ENCODE measurements at places on chromosomes 7 and 10.

GRCh38 chr7:28406192-28406591 is 6.1 kb upstream of the CREB5 start:
- no peak for DNase-seq

GRCh38 chr10:16905320-16905719 is 88.1 kb upstream of the RSU1 start:
- no peak for DNase-seq

DNA sequence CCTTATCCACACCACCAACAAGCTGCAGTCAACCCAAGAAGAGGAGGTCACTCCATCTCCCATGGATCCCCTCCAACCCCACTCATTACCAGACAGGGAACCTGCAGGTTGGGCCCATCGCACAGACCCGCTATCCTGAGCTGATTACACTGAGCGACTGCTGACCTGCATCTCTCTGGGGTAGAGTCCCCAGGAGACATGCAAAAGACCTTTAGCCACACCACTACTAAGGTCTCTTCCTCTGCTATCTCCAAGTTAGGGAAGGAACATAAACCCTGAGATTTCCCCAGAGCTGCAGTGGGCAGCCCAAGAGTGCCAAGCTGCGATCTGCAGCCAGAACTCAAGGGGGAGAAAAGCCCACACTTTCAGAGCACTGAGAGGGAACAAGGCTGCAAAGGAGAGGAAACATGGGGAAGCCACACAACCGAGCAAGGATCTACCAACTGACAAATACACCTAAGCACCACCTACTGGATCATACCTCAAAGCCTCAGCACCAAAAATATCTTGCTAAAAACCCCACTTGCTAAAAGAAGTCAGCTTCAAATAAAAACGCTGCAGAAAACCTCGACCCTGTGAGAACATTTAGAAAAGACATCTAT is 298.2 kb downstream of the SORCS1 start:
- DNase-seq: no peak

DNA sequence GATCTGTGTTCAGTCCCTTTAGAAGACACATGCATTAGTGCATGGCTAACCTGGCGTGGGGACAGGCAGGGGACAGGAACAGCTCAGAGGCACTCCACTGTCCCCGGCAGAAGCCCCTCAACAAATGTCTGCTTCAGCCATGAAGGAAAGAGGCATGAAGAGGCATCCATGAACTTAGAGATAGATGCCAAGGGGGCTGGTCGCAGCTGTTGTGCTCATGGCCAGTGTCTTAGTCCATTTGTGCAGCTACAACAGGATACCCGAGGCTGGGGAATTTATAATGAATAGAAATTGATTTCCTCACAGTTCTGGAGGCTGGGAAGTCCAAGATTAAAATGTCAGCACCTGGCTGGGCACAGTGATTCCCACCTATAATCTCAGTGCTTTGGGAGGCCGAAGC is 14.5 kb upstream of the GNA12 start:
- no peak for DNase-seq

DNA sequence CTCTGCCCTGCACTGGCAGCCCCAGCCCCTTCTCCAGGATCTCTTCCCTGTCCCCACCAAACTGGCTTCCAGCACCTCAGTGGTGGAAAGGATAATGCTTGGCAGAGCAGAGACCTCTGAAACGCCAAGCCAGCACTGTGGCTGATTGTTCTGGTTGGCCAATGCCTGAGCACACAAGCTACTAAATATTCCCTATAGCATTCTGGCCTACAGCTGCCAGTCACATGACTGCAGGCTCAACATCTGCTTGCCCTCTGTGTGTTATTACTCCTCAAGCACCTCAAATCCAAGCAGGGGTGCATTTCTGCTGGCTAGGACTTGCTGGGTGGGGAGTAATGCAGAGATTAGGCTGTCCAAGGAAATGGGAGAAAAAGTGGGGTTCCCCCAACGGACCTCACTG is 6.1 kb downstream of the TBATA start:
- peak; percentile 9 for DNase-seq

DNA sequence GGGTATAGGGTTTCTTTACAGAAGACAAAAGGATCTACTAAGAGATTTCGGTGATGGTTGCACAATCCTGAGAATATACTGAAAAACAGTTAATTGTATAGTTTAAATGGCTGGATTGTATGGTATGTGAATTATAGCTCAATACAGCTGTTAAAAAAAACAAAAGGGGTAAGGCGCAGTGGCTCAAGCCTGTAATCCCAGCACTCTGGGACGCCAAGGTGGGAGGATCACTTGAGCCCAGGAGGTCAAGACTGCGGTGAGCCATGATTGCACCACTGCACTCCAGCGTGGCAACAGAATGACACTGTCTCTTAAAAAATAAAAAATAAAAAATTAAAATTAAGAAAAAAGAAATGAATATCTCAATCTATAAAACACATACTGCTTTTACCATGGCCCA is 18.5 kb downstream of the ESYT2 start:
- no peak for DNase-seq

GRCh38 chr7:92504563-92504962 is 23.8 kb downstream of the PEX1 start:
- no peak for DNase-seq

DNA sequence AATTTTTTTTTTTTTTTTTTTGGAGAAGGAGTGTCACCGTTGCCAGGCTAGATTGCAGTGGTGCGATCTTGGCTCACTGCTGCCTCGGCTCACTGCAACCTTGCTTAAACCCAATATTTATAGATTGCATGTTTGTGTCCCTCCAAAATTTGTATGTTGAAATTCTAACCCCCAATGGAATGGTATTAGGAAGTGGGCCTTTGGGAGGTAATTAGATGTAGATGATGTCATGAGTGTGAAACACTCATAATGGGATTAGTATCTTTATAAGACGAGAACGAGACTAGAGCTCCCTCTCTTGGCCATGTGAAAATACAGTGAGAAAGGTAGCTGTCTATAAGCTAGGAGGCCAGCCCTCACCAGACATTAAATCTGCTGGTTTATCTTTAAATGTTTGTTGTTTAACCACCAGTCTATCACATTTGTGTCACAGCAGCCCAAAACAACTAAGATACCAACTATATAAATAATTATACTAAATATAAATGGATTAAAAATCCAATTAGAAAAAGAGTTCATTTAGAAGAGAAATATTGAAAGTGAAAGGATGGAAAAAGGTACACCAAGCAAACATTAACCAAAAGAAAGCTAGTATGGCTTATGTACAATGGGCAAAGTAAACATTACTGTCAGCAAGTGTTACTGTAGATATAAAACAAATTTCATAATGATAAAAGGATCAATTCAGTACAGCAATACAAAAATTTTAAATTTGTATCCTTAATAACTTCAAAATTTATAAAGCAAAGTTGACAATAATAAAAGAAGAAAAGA is 9.3 kb downstream of the TCAF1 start:
- no peak for DNase-seq

GRCh38 chr7:29416938-29417305 is 146.7 kb upstream of the PRR15 start:
- no peak for DNase-seq

DNA sequence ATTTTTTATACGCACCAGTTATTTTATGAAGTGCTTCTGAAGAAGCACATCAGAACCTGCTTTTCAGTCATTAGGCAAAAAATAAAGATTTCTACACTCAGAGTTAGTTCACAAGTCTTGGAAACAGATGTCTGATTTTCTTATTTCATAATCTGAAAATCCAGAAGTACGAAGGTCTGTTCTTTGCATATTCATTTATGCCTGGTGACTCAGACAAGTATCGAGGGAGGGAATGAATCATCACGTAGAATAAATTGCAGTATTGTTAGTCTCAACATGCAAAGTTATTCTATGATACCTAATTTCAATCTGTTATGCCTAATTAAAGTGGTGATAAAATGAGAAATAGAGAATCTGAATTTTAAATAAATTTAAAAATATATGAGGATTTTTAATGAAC is 113.6 kb upstream of the SEM1 start:
- no peak for DNase-seq

DNA sequence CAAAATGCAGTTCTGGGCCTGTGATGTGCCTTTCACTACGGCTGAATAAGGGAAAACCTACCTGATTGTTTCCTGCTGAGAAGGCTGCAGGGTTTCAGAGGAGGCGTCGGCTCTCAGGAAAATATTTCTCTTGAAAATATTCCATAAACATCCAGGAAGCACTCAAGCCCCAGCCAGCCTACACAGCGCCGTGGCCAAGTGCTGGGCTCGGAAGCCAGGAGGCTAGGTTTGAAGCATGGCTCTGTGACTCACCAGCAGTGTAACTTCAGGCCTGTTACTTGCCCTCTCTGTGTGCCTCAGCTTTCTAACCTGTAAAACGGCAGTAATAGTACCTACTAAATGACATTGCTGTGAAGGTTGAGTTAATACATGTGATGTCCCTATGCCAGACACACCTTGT is 399.1 kb downstream of the GATA3 start:
- no peak for DNase-seq

DNA sequence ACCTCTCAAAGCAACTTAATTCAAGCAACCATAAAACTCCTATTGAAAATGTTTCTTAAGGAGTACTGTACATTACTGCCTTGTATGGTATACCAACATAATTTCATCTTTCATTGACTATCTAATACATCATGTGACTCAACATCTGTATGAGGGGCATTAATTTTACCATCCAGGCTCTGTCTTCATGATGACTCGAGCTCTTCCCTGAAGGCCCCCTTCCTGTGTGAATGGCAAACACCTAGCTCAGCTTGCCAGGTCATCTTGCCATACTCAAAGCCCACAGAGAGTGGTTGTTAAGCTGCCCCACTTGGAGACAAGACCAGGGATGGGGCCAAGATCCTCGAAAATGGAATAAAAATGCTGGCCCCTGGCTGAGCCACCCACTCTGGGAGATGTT is 82.4 kb downstream of the SGMS1 start:
- no peak for DNase-seq

DNA sequence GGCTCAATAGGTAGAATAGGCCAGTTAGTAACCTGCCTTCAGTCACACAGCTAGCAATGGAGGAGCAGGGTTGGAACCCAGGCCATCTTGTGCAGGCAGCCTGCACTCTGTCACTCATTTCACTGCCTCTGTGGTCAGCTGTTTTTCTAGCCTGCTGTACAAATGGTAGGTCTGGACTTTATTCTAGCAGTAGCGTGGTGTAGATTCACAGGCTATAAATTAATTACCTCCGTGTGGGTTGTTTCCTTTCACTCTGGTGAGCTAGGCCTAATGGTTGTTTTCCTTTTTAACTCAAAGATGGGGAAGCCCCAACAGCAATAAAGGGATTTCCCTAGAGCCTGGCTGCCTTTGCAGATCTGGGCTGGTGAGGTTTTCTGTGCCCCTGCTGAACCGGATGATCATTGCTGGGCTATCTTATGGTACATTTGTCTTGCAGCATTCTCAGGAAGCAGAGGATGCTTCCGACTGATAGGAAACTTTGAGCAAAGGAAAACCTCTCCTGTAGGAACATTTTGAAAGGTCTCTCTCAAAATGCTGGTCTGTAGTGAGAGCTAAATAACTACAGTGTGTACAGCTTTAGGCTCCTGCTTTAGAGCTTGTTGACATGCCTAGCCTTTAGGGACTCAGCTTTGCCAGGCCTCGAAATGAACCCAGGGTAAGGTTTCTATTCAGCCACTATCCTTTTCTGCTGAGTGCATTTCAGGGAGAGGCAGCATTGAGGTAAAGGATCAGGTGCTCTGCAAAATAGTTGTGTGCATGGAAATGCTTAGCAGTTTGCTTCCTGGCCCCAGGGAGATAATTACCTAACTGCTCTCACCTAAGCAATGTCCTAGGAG is 157.4 kb downstream of the ST7 start:
- no peak for DNase-seq

- no peak for DNase-seq
These were observed 47.3 kb downstream of the CDCA7L start for GRCh38 chr7:21898265-21898930.

DNA sequence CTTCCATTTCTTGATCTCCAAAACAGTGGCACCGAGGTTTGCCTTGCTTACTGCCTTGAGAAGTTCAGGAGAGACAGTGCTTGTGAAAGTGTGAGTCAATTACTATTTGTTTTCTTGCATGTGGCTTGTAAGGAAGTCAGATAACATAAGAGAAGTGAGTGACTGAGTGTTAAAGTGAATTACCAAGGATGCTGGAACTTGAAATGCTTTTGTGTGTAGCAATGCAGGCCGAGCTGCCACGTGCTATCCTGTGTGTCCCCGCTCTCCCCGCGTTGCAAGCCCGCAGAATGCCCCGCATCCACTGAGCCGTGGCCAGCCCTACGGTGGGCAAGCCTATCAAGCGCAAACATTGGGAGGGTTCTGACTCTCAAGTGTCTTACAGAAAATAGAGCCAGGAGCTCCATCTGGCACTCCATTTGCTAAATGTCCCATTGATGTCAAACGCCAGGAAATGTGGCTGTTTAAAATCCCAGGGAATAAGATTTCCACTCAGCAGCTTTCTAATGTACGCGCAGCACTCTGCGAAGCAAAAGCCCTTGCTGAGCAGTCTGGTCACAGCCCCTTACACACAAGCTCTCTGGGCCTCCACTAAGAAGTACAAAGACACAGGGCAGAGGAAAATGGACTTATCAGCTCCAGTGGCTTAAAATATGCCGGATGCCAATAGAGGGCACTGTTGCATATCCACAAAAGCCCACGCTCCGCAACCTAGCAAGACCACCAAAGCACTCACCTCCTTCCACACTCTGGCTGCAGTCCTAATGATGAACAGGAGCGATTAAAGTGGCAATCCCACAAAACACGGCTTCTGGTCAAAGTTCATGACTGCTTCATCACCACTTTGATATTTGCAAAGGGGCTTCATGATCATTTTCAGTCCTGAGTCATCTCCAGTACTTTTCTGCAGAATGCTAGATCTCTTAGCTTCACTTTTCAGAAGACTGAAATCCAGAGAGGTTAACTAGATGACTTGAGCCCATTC is 158.0 kb upstream of the ITGB1 start:
- DNase-seq: no peak

DNA sequence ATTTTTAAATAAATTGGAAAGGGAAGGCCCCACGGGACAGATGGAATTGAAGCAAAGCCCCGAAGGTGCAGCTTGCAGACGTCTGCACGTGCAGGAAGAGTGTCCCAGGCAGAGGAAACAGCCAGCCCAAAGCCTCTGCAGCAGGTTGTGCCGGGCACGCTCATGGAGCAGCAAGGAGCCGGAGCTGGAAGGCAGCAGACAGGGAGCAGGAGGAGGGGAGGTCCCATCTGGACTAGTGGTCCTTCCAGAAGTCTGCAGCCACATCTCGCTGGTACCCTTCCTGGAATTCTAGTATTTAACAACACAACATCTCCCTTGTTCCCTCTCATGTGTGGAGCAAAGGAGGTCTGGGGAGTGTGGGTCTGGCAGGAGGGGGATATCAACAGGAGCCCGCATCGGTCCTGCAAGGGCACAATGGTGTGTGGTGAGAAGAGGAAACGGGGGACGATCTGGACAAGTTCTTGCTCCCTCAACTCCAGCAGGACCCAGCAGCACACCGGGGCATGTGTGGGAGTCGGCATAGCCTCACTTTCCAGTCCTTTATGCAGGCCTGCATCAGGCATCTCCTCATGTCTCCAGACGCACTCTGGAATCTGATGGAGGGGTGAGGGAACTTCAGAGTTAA is 169.3 kb downstream of the GRID1 start:
- no peak for DNase-seq

GRCh38 chr7:134730411-134730829 is 49.0 kb upstream of the CALD1 start:
- no peak for DNase-seq
